Stimulated activated CD4-positive, alpha-beta T cell treated with anti-CD3 and anti-CD28 coated beads, Interleukin-1b, Interleukin-23, amount 100 ng/mL, for 4 hours (primary cell): ENCODE measurements at places on chromosomes 7 and 10.

GRCh38 chr10:63068246-63068645, 64.9 kb upstream of the NRBF2 start:
- no peak for DNase-seq

- DNase-seq = no peak
Observed at GRCh38 chr7:130182990-130183389, 22.2 kb downstream of the TMEM209 start.

DNA sequence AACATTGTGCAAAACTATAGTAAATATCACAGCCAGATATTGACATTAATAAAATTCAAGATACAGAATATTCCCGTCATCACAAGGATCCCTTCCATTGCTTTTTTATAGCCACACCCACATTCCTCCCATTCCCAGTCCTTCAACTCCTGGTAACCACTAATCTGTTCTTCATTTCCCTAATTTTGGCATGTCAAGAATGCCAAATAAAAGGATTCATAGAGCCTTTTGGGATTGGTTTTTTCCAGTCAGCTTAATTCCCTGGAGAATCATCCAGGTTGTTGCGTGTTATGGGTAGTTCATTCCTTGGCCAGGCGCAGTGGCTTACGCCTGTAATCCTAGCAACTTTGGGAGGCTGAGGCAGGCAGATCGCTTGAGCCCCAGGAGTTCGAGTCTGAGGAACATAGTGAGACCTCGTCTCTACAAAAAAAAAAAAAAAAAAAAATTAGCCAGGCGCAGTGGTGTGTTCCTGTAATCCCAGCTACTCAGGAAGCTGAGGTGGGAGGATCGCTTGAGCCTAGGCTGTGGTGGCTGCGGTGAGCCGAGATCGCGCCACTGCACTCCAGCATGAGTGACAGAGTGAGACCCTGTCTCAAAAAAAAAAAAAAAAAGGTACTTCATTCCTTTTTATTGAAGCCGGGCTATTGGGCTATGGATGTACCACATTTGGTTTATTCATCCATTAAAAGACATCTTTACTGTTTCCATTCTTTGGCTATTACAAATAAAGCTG, 2.7 kb downstream of the OGDH start:
- DNase-seq = no peak

GRCh38 chr10:76282061-76283025, 850.9 kb downstream of the LRMDA start:
- DNase-seq = no peak

- no peak for DNase-seq
Observed at GRCh38 chr7:101940830-101941229, 123.4 kb downstream of the CUX1 start.

- DNase-seq = no peak
Observed at GRCh38 chr10:13349463-13350274, 1.6 kb upstream of the SEPHS1 start.

DNA sequence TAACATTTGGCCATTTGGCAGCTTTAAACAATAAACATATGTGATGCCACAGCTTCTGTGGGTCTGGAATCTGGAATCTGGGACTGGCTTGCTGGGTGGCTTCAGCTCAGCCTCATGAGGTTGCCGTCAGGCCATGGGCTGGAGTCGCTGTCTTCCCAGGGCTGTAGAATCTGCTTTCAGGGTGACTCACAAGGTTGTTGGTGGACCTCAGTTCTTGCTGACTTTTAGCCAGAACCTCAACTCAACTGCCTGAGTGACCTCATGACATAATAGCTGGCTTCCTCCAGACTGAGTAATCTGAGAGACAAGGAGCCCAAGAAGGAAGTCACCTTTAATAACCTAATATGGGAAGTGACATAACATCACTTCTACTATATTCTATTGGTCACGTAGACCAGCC, 44.6 kb upstream of the TSPAN13 start:
- DNase-seq = no peak

- no peak for DNase-seq
Observed at GRCh38 chr7:115812794-115813193, 217.8 kb downstream of the TFEC start.

- DNase-seq = no peak
Observed at GRCh38 chr7:106866298-106867281, 1.5 kb downstream of the PIK3CG start.

DNA sequence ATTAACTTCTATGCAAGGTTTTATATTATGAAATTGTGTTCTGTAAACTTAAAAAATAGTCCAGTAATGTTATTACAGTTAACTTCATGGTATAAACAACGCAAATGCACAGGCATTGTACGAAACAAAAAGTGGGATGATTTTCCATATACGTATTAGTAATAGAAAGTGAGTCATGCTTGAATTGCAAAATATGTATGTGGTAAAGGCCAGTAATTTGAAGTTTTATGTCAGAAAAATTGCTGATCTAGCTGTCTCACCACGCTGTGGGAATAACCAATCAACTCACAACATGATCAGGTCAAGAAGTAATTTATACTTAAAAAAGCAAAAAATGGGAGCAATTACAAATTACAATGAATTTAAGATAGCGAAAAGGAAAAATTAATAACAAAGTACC, 37.0 kb upstream of the GLI3 start:
- no peak for DNase-seq

DNA sequence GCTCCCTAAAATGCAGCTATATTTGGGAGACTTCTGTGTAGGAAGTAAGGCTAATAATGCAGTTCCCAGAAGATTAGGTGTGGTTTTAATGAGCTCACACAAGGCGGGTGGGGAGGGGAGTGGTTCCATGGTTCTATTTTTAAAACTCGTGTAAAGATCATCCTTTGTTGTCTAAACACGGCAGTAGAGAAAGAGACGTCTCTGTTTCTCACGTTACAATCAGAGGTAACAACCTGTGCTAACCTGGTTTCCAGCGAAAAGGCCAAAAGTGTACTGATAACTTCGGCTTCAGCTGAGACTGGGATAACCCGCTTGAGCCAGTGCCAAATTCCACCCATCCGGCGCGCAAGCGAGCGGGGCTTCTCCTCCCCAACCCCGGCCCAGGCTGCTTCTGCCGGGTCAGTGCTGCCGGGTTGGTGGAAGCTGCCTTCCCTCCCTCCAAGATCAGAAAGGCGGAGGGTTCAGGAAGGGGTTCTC, 2.5 kb upstream of the MAP3K8 start:
- no peak for DNase-seq

- no peak for DNase-seq
Observed at GRCh38 chr7:4225881-4226523, 456.1 kb upstream of the FOXK1 start.

- peak; percentile 18 for DNase-seq
Observed at GRCh38 chr10:73889014-73889413, 14.7 kb upstream of the CAMK2G start.

DNA sequence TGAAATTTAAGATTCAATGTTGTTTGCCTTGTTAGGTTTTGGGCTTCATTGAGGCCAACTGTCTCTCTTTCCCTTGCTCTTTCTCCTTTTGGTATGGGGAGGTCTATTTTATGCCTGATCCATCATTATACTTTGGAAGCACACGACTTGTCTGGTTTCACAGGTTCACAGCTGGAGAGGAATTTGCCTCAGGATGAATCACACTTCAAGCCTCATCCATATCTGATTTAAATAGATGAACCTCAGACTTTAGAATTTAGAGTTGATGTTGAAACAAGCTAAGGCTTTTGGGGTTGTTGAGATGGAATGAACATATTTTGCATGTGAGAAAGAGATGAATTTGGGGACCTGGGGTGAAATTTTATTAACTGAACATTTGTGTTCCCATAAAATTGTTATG, 150.5 kb upstream of the IGFBP3 start:
- no peak for DNase-seq

DNA sequence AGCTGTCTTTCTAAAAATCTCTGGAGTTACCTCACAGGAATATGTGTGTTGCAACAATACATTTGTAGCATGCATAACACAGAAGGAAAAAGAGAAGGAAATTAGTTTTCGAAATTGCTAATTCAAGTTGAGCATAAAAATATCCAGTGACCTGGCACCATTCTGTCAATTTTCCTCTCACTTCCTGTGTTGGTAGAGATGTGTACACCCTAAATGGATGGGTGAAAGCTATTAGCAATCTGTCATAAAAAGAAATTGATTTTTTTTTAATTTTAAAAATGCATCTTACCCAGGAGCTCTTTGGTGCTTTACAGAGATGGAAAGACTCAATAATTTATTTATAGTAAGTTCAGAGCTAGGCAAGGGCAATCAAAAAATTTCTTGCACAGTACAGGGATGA, 333.3 kb upstream of the TMEM229A start:
- no peak for DNase-seq

GRCh38 chr10:5692461-5693358, 8.1 kb downstream of the TASOR2 start:
- DNase-seq = peak; percentile 45
